ENCODE measurements at places on chromosomes 2 and 18.

DNA sequence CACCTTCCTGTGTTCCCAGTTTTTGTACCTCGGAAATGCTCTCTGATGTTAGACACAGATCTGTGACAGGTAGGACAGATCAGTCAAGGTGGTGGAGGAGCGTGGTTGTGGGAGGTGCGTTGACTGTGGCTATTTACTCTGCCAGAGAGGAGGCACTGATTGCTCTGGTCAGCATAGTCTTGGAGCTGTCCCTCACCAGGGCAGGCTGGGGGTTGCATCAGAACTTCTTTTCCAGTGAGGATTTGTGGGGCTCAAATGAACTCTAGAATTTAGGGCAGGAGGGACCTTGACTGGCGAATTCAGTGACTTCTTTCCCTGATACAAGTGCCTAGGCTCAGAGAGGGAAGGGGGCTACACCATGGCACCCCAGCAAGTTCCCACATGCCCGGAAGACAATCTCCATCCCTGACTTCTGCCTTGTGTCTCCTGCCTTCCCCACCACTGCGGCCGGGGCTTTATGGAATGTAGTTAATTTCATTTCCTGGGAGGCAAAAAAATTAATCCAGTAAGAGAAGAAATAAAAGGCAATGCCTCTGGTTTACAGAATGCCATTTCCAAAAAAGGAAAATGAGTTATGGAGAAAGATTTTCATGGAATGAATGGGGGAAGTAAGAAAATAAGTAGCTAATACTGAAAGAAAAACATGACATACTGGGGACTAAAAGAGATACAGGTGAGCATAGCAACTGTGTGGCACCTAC is 26.1 kb downstream of the NIFK start:
- DNase-seq, result no peak

DNA sequence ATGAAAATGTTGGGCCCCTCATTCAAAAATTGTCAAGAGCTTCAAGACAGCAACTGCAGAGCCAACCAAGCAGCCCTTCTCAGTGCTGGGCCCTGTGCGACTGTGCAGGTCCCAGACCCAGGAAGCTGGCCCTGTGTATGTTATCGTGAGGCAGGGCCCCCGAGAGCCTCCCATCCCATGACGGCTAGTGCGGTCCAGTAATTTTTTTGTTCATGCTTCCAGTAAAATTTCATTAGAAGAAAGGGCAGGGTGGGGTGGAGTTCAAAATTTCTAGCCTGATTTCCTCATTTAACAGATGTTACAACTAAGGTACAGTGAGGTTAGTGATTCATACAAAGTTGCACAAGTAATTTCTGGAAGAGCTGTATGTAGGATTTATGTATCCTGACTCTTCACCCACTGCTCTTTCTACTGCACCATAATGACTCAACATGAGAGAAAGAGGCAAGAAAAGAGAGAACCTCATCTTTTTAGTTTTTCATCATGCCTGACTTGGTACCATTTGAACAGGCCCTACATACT is 105.5 kb downstream of the ZEB2 start:
- DNase-seq, result no peak

DNA sequence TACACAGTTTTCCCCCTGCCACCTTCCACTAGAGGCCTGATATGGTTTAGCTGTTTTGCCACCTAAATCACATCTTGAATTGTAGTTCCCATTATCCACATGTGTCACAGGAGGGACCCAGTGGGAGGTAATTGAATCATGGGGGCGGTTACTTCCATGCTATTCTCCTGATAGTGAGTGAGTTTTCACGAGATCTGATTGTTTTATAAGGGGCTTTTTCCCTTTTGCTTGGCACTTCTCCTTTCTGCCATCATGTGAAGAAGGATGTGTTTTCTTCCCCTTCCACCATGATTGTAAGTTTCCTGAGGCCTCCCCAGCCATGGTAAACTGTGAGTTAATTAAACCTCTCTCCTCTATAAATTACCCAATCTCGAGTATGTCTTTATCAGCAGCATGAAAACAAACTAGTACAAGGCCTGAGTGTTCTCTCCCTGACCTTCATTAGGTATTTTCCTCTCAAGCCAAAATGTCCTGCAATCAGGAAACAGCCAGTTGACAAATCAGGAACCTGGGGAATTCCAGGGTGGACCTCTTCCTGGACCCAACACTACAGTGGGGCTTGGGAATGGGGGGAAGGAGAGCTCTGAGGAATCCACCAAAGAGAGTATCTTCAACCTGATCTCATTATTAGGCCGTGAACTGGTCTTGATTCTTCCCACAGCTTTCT is 129.9 kb downstream of the TXNL1 start:
- no peak for DNase-seq

DNA sequence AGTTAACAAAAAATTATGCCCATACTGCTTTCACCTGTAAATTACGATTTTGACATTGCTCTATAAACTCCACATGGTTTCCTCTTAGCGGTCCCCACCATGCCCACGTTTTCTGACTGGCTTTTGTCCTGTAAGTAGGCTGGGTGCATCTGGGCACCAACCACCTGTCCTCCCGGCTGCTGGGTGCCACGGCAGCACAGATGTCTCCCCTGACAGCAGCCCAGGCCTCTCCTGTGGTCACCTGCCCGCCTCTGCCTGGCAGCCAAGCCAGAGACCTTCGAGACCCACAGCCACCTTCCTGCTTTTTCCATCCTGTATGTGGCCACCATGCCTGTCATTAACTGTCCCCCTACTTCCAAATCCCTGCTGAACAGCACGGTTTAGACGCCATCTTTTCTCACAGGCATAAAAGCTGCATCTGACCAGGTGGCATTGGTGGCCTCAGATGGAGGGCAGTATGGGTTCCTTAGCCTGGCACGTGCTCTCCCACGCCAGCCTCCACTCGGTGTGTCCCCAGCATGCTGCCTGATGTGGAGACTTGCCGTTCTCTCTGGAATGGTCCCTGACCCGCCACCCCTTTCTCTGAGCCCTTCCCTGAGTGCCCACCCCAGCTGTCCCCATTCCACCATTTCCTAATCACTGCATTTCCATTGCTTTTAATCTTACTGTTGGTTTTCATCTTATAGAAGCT is 18.9 kb downstream of the SNORC start:
- no peak for DNase-seq

DNA sequence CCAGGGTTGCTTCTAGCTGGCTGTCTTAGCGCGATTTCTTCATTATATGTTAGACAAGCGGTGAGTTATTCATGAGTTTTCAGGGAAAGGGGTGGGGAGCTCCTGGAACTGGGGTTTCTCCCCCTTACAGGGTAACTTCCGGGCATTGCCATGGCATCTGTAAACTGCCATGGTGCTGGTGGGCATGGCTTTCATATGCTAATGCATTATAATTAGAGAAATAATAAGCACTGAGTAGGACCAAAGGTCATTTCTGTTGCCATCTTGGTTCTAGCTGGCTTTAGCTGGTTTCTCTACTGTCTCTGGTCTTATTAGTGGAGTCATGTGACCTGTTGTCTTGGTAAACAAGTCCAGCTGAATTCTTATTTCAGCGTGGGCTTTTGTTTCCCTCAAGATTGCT is 5.5 kb upstream of the SNTG2 start:
- no peak for DNase-seq

GRCh38 chr18:41134426-41134825 is 820.6 kb upstream of the PIK3C3 start:
- no peak for DNase-seq

GRCh38 chr2:154696369-154696768 is 2.1 kb upstream of the KCNJ3 start:
- no peak for DNase-seq

- DNase-seq, result no peak
Observed at GRCh38 chr2:142603759-142604158, 273.7 kb upstream of the KYNU start.

GRCh38 chr18:13611601-13612195 is 114.7 kb downstream of the FAM210A start:
- no peak for DNase-seq

GRCh38 chr18:78728784-78729467 is 250.7 kb upstream of the SALL3 start:
- DNase-seq, result no peak

DNA sequence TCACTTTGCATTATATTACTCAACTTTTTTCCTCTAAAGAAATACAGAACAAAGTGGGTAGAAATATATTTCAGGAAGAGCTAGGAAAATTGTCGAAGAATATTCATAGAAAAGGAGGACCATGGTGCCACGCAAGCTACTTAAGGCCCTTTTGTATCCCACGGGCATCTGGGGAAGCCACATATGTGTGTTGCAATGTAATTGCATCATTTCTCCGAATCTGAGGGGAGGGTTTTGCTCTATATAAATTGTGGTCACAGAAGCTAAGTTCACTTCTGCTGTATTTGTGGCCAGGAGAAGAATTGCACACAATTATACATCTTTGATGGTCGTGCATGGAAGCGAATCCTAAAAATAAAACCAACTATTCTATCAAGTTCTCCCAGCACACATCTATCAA is 360.3 kb downstream of the IRS1 start:
- no peak for DNase-seq

DNA sequence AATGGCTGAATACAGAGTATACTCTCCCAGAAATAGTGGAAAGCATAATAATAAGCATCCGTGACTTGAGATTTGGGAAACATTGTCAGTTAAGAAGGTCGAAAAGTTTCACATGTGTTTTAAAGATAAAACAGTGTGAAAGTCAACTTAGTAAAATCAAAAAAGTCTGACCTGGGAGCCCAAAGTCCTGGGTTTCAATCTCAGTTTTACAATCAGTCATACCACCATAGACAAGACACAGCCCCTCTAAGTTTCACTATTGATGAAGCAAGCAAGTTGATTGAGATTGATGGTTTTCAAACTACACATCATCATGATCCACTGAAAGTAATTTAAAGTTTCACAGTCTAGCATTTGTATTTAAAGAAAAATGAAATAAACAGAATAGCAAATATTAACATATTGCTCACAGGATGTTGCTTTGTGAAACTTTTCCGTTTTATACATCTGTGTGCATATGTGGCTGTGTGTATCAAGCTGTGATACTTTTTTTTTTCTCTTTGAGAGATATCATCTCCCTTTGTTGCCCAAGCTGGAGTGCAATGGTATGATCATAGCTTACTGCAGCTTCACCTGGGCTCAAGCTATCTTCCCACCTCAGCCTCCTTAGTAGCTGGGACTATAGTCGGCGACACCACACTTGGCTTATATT is 71.1 kb downstream of the PIK3C3 start:
- no peak for DNase-seq

- DNase-seq, result no peak
Observed at GRCh38 chr18:52531836-52532235, 191.8 kb downstream of the DCC start.

DNA sequence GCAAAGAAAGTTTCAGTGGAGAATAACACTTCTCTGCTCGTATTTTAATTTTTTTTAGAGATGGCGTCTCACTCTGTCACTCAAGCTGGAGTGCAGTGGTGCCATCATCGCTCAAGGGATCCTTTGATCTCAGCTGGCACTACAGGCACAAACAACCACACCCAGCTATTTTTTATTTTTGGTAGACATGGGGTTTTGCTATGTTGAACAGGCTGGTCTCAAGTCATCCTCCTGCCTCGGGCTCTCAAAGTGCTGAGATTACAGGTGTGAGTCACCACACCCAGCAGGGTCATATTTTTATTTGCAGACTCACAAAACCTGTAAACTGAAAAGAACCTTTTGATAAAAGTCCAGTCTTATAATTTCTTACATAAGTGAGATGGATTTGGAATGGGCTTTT is 2.6 kb downstream of the TRAK2 start:
- no peak for DNase-seq

DNA sequence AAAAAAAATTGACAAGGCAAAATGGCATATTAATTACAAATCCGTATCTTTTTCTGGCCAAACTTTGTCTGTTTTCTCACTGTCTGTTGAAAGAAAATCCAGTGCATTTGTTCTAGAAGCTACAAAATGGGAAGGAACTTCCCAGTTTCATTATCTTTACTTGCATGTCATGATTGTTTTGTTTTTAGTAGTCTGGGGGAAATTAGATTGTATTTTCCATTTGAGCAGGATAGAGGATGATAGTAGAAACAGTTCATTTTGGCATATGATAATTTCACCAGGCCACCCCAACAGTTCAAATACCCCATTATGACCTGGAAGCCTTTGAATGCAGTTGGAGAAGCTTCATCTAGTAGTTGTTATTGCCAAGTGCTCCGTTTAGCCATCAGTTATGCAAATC is 77.5 kb upstream of the RANBP2 start:
- DNase-seq, result no peak

DNA sequence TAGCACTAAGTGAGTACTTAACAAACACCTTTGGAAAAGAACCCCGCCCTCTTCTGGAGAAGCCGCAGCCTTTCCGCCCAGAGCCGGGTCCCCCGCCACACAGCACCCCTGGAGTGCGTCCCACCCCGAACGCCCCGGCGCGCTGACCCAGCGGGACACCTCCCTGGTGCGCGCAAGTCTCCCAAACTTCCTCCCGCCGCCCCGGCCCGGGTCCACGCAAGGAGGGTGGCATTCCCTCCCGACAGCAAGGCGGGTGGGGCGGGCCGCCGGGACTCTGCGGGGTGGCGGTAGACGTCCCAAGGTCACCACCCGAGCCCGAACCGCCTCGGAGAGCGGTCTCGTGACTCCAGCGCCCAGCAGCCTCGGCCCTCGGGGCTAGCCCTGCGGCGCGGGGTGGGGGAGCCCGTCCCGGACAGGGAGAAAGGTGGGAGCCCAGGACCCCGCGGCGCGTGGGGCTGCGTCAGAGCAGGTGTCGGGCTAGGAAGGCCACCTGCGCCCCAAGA is 598 bp downstream of the CCDC93 start:
- DNase-seq, result no peak

DNA sequence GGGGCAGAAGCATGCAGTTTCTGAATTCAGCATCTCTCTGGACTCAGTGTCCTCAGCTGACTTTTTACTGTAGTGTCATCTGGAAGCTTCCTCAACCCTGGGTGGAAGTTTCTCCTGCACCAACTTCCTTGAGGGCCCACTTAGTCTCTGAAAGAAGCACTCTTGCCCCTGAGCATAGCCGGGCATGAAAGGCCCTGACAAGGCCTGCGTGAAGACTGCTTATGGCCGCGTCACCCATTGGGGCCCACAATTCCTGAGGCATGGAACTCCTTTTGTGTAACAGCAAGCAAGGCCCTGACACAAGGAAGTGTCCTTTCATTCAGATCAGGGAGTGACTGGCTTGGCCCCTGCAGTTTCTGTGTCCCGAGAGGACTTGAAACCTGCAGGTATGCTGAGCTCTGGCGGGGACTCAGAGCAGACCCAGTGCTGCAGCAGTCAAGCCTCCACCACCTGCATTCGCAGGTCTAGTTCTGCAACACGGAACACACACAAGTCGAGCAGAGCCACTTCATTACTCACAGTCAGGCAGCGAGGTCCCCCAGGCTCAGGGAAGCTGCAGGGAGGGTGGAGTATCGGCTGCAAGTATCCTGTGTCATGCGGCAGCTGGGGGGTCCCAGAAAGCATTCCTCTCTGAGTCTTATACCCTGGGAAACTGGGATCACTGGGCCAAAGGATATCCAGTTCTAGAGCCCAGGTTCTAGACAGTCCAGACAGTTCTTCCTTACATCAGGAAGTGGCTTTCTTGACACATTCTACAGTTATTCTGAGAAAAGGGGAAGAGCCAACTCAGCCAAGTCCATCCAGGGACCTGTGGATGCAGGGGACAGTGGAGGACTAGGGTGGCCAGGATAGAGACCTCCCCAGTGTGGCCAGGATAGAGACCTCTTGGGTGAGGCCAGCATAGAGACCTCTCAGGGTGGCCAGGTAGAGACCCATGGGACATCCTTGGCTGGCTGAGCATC is 35.6 kb upstream of the PRLH start:
- no peak for DNase-seq

- DNase-seq, result no peak
Observed at GRCh38 chr2:5975401-5975800, 283.2 kb downstream of the SOX11 start.

GRCh38 chr2:62653582-62654422 is 51.7 kb upstream of the EHBP1 start:
- DNase-seq, result no peak

All from CMK (cell line).